ENCODE measurements at places on chromosomes 5 and 9. TPM values are rescaled to one million over a fixed set of nuclear protein-coding genes. Genes with fewer than 3 reads are reported as not detected.

GRCh38 chr5:39148983-39149534 lies 70.3 kb downstream of the FYB1 start:
- DNase-seq, result no peak

DNA sequence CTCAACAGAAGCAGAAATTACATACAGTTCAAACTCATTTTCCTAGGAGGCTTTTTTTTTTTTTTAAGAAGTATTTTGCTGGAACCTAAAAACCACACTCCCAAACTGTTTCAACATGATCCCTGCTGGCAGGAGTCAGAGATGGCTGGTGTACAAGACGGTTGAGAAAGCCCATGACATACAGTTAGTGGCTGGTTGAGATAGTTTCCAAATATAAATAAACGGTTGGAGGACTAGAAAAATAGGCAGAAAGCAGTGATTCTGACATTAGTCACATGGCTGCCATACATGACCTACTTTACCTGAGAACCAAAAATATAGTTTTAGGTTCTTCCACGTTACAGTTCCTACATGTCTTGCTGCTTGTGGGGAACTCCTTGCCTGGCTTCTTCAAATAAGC lies 31.7 kb upstream of the BASP1 start:
- DNase-seq, result no peak

GRCh38 chr5:65924366-65925043 lies 1.9 kb upstream of the ERBIN start:
- peak; percentile 42 for DNase-seq

- no peak for DNase-seq
These were observed 210.8 kb downstream of the TSSK1B start for GRCh38 chr5:113223831-113224604.

- no peak for DNase-seq
These were observed 24.7 kb downstream of the ZFR start for GRCh38 chr5:32419791-32420190.

- DNase-seq, result no peak
These were observed 569 bp downstream of the GALT start for GRCh38 chr9:34647084-34647403.

GRCh38 chr5:6090079-6090654 lies 288.2 kb downstream of the MED10 start:
- no peak for DNase-seq

DNA sequence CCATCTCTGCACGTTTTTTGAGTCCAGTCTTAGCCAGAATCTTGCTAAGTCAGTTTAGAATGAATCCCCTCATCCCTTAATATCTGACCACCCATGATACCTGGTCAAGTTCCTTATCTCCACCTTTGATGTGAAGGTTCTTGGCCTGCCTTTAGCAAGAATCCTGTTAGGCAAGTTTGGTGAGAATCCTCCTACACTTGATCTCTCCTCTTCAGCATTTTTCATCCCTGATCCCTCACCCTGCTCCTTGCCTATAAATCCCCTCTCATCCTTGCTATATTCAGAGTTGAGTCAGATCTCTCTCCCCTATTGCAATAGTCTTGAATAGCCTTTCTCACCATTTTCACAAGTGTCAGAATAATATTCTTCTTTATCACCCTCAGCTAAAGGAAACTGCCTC lies 31.0 kb downstream of the SMIM23 start:
- no peak for DNase-seq

DBH gene
- polyA plus RNA-seq, result 2.3 TPM

DOCK2 gene
- polyA plus RNA-seq, result 5.8 TPM

PCDHGA4 gene
- 2.4 TPM for polyA plus RNA-seq

SLCO6A1 gene
- not detected for polyA plus RNA-seq

GARIN3 gene
- polyA plus RNA-seq, result not detected
